Stimulated activated CD4-positive, alpha-beta T cell treated with anti-CD3 and anti-CD28 coated beads, Interleukin-1b, Interleukin-23, amount 100 ng/mL, for 24 hours (primary cell): ENCODE measurements at places on chromosomes 6 and 20.

- DNase-seq = no peak
Measured at GRCh38 chr20:62535964-62536363, 60.2 kb upstream of the GATA5 start.

- no peak for DNase-seq
Measured at GRCh38 chr6:69784595-69785377, 12.0 kb downstream of the LMBRD1 start.

DNA sequence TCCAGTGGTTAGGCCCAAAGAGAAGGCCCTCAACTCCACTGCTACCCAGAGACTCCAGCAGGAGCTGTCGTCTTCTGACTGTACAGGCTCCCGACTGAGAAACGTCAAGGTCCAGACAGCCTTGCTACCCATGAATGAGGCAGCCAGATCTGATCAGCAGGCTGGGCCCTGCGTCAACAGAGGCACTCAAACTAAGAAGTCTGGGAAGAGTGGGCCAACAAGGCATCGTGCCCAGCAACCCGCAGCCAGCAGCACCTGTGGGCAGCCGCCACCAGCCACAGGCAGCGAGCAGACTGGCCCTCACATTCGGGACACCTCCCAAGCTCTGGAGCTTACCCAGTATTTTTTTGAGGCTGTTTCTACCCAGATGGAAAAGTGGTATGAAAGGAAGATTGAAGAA lies 8.1 kb downstream of the LYRM2 start:
- no peak for DNase-seq

GRCh38 chr6:125208625-125209249 lies 55.2 kb downstream of the TPD52L1 start:
- DNase-seq = no peak

DNA sequence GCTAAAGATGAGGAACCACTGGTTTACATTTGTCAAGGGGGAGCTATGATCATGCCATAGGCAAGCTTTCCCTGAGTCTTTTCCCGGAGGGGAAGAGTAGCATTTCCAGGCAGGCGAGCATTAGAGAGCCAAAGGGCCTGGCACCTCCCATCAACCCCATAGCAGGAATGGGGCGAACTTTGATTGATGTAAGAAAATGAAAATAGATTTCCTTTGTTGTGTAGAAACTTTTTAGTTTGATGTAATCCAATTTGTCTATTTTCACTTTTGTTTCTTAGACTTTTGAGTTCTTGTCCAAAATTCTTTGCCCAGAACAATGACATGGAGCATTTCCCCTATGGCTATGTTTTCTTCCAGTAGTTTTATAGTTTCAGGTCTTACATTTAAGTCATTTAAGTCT lies 85.2 kb downstream of the CDH26 start:
- no peak for DNase-seq

- no peak for DNase-seq
Measured at GRCh38 chr6:114346451-114346850, 3.6 kb upstream of the HS3ST5 start.

- no peak for DNase-seq
Measured at GRCh38 chr6:135096403-135097130, 41.9 kb upstream of the HBS1L start.

DNA sequence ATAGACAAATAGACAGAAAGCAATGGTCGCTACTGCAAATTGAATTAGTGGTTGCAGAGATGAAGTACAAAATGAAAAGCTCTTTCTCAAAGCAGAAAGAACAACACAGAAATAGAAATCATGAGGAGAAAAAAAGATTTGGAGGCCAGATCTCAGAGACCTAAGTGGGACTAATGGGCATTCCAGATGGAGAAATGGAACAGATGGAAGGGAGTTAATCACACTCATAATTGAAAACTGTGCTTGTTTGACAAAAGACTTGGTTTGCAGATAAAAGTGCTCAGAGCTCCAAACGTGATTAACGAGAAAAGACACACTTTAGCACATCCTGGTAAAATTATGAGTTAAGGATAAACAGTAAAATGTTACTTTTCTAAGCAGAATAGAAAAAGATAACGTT lies 58.1 kb upstream of the SNRPB2 start:
- DNase-seq = no peak

DNA sequence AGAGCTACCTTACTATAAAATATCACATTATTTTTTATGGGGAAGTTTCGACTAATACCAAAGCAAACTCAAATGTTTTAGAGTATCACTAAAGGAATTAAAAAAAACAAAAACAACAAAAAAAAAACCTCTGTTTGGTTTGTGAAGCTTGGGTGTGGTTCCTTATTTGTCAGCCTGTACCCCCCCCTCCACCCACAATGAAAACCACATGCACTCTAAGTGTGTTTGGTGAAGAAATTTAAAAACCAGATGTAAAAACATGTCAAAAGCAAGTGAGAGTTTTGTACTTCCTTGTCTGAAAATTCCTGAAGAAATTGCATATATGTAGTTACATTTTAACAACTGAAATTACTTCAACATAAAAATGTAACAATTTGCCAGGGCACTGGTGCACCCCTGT lies 3.1 kb downstream of the STK38 start:
- no peak for DNase-seq

- DNase-seq = no peak
Measured at GRCh38 chr20:63700199-63701050, 4.0 kb downstream of the TNFRSF6B start.

DNA sequence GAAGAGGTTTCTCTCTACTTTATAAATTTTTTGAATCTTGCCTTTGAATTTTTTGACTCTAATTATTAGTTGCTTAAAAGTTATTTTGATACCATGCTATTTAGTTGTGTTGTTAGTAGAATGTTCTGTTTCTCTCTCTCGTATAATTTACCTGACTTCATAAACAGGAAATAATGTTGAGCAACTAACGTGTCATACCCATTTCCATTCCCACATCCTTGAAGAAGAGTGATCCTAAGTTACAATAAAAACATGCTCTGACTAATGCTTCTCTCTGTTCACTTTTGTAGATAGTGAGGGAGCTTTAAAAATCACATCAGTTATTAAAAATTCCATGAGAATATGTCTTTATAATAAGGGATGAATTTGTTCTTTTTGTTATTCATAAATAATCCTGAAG lies 69.7 kb downstream of the SAMD5 start:
- no peak for DNase-seq

DNA sequence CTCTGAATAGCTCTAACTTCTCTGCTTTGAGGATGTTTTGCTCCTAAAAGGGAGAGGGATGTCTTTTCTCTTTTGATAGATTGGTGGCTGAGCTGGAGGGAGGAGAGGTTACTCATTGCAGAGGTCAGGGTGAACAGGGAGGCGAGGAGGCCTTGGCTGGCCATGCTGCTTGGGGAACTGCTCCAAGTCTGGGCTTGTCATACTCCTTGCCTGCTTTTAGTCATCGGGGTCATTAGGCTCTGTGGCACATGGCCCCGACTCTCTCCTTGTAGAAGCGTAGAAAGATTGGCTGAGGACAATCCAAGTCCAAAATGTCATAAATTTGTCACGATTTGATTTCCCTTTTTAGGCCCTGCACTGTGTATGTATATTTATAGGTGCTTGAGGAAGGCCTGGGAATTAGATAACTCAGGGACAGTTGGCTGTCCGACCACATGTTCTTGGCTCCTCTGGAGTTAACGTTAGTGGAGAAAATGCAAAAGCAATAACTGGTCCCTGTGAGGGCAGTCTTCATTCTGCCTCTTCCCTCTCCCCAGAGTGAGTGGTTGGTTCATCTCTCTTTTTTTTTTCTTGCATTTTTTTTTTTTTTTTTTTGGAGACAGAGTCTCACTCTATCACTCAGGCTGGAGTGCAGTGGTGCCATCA lies 160.1 kb downstream of the SCP2D1 start:
- no peak for DNase-seq

DNA sequence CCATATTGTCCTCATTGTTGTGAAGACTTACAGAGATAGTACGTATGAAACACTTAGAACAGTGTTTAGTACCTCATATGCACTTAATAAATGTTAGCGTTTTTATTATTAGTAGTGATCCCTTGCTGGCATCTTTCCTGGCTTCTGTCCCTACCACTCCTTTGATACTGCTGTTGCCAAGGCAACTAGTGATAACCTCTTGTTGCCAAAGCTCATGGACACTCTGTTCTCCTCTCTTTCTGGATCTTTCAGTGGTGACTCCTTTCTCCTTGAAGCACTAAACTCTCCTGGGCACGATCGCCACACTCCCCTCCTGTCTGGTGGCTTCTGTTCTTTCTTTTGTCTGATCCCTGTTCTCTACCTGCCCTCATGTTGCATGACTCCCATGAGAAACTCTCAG lies 83.5 kb downstream of the FOXO3 start:
- DNase-seq = no peak

- no peak for DNase-seq
Measured at GRCh38 chr6:76250666-76251065, 178.2 kb upstream of the IMPG1 start.

DNA sequence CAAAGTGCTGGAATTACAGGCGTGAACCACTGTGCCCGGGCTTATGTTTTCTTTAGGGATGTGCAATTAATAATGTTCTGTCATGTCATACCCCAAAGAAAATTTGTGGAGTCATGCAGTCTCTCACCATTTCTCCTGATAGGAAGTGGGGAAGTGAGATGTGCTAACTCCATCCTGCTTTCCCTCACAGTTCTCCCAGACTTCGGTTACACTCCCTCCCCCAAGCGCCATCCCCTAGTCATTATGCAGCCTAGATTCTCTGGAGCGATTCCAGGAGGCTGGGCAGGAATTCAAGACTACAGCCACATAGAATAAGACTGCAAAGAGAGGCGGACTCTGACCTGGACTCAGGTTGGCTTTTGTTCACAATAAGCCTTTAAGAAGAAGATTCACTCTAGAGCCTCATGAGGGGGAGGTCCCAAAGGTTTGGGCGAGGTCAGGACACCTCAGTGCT lies 271.4 kb downstream of the ALDH8A1 start:
- DNase-seq = no peak

GRCh38 chr6:1617466-1618310 lies 8.0 kb downstream of the FOXC1 start:
- no peak for DNase-seq

DNA sequence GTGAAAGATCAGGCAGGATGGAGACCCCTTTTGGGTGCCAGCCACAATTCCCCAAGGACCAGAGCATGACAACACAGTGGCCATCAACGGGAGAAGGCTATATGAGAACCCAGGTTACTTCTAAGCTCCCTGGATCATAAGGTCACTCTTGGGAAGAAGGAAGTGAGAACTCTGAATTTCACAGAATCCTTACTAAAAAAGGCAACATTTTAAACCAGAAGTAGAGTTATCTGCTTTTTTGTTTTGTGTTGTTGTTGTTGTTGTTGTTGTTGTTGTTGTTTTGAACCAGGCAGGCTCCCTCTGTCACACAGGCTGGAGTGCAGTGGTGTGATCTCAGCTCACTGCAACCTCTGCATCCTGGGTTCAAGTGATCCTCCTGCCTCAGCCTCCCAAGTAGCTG lies 107.4 kb upstream of the TNFAIP3 start:
- DNase-seq = no peak

DNA sequence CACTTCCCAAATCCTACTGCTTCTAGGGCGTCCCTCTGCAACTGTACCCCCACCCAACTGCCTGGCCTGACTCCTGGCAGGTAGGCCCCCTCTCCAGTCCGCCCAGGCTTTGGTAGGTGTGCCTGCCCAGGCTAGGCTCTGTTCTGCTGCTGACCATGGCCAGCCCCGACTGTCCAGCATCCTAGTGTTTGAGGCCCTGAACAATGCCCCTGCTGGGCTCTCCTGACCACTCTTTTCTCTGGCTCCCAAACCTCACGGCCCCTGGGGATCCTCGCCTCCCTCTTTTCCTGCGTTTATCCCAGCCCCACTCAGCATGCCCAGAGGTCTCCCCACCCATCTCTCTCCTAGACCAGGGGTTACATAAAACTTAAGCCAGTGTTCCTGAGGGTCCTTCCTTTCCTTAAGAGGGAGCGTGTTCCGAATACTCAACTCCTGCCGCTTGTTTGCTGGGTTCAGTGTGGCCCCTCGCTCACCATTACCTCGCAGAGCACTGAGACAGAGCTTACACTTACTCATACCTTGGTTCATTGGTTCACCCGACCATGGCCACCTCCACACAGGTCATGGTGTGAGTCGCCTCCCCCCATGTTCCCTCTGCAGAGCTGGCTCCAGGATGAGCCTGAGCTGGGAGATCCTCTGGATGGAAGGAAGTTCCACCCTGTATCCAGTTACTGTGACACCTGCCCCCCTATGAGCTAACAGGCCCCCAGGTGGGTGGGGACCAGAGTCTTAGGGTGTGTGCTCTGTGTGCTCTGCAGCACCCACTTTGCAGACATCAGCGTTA lies 21.0 kb upstream of the MYT1 start:
- no peak for DNase-seq

- no peak for DNase-seq
Measured at GRCh38 chr6:99575544-99576227, 7.2 kb upstream of the CCNC start.

GRCh38 chr20:63116412-63117106 lies 99.4 kb downstream of the YTHDF1 start:
- no peak for DNase-seq

- DNase-seq = no peak
Measured at GRCh38 chr6:165969184-165969583, 198.5 kb downstream of the TBXT start.

GRCh38 chr6:166952567-166953486 lies 3.5 kb downstream of the RNASET2 start:
- no peak for DNase-seq

GRCh38 chr6:43972179-43972912 lies 154.9 kb downstream of the MRPL14 start:
- DNase-seq = no peak

DNA sequence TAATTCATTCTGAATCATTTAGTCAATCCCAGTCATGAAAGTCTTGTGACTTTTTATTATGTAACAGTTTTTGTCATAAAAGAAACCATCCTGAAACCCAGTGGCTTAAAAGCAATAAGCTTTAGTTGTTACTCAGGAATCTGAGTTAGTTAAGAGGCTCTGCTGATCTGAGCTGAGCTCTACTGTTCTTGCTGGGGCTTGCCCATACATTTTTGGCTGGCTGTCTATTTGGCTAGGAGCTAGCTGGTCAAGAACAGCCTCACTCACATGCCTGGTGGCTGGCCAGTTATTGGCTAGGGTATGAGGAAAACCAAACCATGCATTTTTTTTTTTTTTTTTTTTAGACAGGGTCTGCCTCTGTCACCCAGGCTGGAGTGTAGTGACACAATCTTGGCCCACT lies 10.6 kb downstream of the TCF21 start:
- DNase-seq = no peak

GRCh38 chr20:14721926-14722452 lies 384.6 kb upstream of the FLRT3 start:
- no peak for DNase-seq
